ENCODE measurements at places on chromosomes 6 and 20.

GRCh38 chr20:46720776-46721425 is 11.5 kb downstream of the SLC2A10 start:
- DNase-seq: peak; percentile 28

DNA sequence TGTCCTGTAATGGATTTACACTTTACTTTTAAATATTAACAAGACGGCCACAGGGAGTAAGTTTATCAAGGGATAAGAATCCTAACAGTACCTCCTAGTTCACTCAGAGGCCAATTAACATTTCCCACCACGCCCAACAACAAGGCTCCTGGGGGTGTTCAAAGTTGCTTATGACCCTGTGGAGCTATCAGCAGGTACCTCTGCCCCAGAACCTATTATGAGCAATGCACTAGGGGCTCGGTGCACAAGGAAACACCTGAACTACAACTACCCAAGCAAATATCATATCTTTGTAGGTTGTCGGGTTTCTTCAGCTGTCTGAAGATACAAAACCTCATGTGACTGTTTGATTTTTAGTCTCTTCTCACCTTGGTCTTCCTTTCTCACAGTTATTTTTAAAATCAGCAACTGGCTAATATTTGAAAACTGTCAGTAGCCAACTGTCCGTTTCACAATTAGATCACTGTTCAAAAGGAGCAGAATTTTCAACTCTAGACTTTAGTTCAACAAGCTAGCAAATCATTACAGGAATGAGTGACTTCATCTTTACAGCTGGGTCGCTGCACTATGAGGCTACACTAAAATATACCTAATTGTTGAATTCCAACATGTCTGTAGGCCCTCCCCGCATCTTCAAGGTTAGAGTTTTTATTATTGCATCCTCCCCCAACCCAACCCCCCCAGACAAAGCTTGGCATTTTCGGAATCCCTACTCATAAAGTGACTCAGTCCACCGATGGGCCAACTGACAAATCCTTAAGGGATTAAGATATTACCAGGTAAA is 38.1 kb downstream of the B4GALT5 start:
- peak; percentile 53 for DNase-seq

DNA sequence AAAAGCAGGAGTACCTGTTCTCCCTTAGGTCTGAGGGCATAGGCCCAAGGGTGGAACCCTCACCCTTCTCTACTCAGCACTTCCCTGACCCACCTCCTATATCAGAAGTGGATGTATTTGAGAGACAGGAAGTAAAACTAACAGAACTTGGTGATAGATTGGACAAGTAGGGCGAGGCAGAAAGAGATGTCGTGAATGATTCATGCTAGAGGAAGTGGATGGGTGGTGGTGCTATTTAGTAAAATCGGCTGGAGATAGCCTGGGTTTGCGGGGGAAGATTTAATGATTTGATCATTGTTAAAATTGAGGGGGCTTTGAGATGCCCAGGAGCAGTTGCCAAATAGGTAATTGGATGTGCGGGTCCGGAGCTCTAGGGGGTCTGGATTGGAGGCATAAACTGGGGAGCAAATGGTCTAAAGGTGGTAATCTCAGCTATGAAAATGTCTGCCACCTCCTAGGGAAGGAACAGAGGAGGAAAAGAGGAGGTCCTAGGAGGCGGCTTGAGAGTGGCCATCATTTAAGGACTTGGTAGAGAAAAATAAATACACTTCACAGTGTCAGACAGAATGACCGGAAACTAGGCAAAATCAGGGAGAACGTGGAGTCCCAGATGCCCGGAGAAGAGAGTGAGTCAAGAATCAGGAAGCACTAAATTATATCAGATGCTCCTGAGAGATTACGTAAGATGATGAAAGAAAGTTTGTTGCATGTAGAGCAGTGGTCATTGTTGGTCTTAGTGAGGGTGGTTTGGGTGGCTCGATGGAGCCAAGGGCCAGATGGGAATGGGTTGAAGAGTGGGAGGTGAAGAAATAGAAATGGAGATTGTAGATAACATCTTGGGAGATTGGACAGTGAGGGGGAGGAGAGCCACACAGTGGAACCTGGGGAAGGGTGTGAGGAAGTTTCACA is 142.0 kb downstream of the CEP57L1 start:
- peak; percentile 36 for DNase-seq

- DNase-seq: no peak
These were observed 29.6 kb downstream of the CAP2 start for GRCh38 chr6:17423026-17423425.

DNA sequence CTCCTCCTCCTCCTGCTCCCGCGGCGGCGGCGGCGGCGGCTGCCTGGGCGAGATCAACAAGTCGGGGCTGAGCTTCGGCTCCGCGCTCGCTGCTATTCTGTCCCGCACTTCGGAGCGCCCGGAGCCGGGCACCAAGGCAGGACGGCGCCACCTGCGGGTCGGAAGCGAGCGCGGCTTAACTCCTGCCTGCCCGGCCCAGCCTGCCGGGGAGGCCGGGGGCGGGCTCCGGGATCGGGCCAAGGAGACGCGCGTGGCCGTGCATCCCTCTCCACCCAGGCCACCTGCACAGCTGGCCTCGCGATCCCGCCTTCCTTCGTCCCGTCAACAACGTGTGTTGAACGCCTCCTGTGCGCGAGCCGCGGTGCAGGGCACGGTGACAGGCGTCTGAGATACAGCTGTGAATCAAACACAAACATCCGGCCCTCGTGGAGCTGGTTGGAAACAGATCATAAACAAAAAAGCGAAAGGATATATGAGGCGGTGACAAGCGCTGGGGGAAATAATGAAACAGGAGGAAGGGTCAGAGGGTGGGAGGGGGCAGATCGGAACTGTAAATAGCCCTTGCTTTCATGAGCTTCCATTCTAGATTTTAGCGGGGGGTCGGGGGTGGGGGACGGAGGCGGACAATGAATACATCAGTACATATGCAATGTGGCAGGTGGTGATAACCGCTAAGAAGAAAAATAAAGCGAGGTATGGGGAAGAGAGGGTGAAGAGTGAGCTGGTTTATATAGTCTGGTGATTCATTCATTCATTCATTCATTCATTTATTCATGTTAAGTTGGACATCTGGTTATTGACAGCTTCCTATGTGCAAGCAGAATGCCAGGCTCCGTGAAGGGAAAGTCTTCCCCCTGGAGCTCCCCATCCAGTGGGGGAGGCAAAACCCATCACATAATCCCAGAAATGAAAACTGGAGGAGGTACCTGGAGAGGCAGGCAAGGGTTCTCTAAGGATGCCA is 2.0 kb upstream of the KCNB1 start:
- DNase-seq: peak; percentile 75

- DNase-seq: no peak
These were observed 39.7 kb downstream of the SUN5 start for GRCh38 chr20:32964575-32964974.

- peak; percentile 99 for DNase-seq
These were observed 122.8 kb downstream of the ALDH8A1 start for GRCh38 chr6:134826889-134827737.

DNA sequence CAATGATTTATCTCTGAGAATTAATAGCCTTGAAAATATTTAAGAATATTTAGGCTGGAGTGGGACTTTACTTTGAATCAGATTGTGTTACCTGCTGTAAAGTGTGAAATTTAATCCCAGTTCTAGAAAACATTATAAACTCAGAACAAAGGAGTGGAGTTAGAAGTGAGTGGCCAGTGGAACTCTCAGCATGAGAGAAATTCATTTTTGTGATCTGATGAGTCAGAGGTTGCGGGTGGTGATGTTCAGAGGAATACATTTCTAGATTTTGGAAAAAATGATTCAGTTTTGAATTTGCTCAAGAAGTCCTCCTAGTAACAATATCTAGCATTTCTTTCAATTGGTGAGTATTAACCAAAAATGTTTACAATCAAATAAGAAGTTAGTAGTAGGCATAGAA is 167.5 kb downstream of the ZFAND3 start:
- peak; percentile 65 for DNase-seq

- DNase-seq: no peak
These were observed 9.9 kb downstream of the SDCBP2 start for GRCh38 chr20:1319051-1319450.

DNA sequence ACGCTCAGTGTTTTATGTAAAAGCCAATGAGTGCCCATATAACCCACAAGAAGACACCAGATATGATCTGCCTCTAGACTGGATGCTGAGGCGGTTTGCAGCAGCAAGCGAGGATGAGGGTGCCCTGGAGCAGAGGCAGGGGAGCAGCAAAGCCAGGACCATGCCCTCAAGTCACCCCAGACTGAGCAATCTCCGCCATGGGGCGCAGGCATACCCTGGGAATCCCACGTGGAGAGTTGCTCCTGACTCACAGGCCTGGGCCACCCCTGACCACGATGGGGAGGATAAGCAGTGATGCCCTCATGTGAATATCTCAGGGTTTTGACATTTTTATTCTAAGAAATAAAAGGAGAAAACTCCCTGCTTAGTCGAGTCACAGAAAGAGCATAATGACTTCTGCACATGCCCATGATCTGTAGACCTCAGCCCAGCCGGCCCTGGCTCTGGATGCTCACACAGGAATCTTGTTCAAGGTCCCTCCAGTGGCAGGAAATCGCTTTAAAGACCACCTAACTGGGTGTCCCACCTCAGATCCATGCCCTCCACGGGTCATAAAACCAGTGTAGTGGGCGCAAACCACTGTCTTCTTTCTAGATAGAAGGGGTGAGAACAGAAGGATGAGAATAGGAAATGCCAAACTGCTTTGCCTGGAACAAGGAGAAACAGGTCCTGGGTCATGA is 138.3 kb upstream of the SNX9 start:
- no peak for DNase-seq

DNA sequence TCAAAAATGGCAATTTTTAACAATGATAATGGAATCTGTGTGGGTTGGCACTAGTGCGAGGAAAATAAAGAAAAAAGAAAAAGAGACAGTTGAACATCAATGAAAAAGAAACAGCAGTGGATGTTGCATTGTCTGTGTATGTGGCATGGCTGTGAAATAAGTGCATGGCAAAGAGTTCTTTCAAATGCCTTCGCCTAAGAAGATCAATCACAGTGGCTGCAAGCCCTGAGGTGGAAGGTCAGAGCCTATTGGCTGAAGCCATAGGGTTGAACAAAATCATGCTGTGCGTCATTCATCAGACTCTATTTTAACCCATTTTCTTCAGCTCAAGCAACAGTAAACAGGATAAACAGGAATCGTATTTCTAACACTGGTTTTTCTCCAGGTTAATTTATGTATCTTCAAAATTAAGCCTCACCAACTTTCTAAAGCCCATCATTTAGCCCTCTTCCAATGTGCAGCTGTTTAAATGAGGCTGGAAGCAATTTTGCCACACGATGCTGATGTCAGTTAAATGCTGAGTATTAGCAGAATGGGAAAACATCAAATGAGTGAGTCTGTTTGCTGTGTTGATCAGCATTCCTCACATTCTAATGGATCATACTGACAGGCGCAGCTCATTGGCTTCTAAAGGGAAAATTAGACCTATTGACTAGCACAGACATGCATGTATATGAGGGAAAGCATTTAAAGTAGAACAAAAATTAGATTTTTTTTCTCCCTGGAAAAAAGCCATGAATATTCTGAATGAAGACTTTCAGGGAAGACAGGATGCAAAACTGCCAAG is 955.9 kb upstream of the EYS start:
- DNase-seq: no peak

- DNase-seq: no peak
These were observed 108.6 kb upstream of the EYA4 start for GRCh38 chr6:133132466-133132971.

DNA sequence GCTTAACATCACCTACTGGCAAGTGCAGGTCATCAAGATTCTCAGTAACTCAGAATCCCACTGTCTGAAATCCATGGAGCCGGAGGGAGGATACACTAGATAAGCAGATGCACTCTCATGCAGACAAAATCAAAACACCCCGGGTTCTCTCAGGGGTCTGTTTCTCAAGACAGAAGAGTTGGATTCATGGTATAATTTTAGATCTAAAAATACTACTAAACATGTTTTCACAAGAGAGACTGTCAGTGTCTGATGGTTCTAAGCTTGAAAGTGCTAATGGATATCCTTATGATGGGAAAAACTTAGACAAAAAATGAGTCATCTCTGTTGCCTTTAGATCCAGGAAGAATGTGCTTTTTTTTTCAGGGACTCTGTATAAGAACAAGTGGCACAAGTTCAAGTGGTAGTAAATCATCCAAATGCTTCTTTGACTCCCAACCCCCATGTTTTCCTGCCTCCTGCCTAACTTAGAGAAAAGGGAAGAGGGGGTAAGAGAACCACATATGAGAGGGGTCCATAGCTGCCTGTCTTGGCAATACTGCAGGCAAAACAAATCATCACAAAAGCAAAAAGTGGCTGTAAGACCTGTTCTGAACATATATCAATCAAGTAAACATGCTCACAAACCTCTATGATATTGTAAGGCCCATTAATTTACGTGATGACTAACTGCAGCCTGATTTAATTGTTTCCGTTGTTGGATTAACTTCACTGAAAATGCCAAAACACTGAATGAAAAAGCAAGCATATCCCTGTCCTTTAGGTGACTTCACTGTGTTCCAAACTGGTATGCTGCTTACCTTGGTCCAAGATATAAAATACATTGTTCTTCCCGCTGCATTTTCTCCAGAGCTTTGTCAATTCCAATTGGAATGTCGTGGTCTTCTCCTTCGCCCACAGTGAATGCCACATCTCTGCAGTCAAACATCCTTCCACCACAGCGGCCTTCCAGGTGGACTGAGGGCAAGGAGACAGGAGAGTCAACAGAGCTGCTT is 84.0 kb upstream of the TULP1 start:
- DNase-seq: peak; percentile 95

- DNase-seq: peak; percentile 67
These were observed 209.7 kb downstream of the FARS2 start for GRCh38 chr6:5471044-5471443.

DNA sequence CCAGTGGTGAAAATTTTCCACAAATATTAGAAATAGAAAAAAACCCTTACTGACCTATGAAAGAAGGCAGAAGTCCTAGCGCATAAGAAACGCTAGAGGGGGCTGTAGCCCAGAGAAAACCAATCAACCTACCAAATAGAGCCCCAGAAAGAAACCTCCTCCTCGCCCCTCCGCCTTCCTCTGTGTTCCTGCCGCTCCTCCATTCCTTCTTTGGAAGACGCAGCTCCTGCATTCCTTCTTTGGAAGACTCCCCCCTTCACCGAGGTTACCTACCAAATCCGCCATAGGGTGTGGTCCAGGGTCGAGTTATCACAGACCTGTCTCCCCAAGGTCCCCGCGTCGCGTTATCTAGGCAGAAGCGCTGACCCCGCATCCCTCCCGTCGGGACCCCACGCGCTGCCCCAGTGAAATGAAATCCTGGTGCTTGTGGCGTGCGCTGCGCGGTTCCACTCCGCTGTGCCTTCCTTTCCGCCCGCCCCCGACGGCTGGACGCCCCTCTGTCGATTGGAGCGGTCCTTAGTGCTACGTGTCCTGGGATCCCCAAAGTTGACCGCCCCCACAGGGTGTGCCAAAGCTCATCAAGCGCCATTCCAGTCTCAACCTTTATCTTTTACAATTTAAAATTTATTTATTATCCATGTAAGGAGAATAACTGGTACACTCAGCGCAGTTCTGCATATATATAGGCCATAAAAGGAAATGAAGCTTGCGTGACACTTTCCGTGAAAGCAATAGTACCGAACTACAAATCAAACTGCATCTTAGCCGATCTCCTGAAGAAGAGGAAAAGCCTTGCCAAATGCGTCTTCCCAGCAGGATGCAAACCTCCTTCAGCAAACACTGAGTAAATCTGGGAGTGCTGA is 13.0 kb downstream of the RPP21 start:
- DNase-seq: peak; percentile 77

GRCh38 chr20:4815628-4816027 is 93.9 kb downstream of the PRND start:
- no peak for DNase-seq

GRCh38 chr6:159085396-159085895 is 40.7 kb upstream of the TAGAP start:
- DNase-seq: no peak

GRCh38 chr6:84425971-84426705 is 198.7 kb upstream of the CEP162 start:
- no peak for DNase-seq

All from EH (cell line).